ENCODE measurements at places on chromosomes 5 and 9.

DNA sequence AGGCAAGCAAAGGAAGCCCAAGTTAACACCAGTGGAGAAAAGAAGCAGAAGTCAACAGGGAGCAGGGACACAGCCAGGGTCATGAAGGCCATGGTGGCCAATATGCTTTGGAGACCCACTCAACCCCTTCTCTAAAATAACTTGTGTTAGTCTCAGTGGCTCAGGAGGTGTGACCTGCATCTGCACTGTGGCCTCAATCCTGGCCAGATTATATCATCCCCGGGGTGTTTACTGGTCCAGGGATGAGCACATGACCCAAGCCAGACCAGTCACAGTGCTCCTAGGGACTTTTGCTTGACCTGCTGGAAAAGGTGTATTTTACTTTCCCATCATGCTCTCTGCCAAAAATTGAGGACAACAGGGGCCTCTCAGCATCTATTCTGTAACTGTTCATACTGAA lies 105.2 kb downstream of the DPYSL3 start:
- no peak for DNase-seq

DNA sequence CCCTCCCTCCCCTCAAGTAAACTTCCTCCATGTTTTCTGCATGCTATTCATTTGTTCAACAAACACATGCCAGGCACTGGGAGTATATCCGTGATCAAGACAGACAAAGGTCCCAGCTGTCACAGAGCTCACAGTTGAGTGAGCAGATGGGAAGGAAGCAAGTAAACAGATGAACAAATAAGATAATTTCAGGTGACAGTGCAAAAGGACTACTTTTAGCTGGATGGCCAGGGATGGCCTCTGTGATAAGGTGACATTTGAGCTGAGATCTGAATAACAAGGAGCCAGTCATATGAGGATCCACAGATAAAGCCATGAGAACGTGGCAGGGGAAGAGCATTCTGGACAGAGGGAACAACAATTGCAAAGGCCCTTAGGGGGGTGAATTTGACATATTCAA lies 121.7 kb upstream of the RAD23B start:
- no peak for DNase-seq

GRCh38 chr5:147369742-147370374 lies 135.0 kb downstream of the STK32A start:
- DNase-seq = no peak

DNA sequence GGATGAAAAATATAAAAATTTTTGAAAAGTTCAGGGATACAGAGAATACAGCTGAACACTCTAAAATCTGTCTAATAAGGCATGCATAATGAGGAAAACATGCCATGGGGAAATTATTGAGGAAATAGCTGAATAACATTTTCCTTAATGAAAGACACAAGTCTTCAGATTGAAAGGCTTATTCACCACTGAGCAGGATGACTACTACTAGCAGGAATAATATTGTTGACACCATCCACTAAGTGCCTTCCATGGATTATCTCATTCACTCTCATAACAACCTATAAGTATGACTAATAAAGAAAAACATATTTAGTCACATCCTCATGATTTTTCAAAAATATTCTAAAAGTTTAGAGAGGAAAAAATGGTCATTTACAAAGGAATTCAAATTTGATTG lies 96.7 kb upstream of the FER start:
- no peak for DNase-seq

- DNase-seq = no peak
Measured at GRCh38 chr5:178348356-178349074, 115.9 kb upstream of the PHYKPL start.

DNA sequence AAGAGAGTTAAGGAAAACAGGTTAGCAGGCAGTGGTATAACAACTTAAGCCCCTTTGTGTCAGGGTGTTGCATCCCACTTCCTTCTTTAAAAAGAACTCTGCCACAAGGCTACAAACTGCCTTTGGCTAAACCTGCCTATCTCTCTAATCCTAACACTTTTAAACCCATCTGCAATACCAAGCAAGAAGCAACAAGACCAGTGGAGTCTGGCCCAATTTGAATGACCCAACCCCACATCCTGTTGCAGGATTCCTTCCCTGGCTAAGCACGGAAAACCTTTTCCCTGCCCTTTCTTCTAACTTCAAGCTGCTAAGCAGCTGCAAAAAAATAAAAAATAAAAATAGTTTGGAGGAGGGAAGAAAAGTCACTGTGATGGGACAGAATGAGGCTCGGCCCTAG lies 27.1 kb downstream of the ABCA1 start:
- DNase-seq = no peak

DNA sequence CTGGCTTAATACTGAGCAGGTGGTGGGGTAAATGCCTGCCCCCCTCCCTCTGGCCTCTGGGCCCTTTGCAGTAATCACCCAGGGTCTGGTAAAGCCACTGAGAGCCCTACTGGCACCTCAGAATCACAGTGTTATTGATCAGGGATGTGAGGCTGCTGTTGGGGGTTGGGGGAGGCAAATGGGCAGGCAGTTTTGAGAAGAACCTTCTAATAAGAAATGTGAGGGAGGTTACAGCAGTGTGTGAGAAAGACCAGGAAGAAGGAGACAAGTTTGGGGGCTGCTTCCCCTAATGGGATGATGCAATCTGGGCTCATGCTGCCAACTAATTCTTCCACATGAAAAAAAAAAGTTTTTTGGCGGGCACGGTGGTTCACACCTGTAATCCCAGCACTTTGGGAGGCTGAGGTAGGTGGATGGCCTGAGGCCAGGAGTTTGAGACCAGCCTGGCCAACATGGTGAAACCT lies 3.1 kb upstream of the B4GALT7 start:
- no peak for DNase-seq

DNA sequence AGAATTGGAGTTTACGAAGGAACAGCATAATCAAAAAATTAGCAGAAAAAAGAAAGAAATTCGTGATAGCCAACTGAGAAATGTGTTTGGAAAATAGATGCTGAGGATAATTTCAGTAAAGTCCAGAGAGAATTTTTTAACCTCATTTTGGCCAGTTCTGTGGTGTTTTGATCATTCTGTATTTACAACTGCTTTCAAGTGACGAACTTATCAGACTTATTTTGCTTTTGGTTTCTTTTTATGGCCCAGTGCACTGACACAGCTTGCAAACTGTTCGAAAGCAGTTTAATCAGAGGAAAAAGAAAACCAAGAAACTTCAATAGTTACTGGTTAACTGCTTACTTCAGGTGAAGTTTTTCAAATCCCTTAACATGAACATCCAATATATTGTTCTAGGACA lies 1.9 kb downstream of the SDHA start:
- no peak for DNase-seq

- no peak for DNase-seq
Measured at GRCh38 chr5:158755986-158756385, 343.7 kb downstream of the EBF1 start.

DNA sequence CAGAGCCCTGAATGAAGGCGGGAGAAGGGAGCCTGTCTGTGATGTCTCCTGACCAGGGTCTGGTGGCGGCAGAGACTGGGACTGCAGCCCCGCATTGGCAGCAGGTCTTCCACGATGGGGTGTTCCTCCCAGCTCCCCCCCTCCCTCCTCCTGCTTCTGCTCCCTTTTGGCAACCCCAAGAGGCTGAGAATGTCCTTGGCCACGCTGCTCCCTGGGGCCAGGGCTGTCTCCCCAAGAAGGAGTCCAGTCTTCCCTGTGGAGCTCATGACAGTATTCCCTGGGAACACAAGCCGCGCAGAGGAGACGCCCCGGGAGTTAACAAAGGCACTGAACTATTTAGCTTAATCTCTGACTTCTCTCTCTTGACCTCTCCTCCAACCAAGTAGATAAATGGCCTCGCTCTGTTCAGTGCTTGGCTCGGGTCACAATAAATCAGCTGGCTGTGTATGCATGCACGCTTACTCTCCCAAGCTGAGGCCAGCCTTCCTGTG lies 84.0 kb upstream of the NEURL1B start:
- DNase-seq = no peak

DNA sequence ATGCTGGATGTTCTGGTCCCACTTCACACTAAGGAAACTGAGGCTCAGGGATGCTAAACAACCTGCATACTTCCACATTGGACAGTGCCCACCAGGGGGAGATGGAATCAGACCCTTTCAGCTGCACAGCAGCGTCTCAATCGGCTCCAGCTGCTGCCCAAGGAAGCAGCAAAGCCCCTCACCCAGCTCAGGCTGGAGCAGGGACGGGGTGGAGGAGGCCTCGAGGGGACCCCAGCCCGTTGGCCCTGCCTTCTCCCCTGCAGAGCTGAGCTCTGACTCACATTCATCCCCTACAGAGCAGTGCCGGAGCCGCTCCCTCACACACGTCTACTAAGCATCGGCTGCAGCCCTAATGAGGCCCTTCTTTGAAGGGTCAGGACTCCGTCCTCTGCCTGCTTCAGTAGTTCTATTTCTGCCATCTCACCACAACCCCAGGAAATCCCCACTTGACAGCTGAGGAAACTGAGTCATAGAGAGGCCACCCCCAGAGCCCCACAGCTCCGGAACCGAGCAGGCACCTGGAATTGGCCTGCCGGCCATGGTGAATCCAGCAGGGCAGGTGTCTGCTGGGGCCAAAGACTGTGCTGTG lies 21.5 kb upstream of the SUSD3 start:
- no peak for DNase-seq

GRCh38 chr9:14909961-14910805 lies at the start of gene FREM1:
FREM1 (minus strand) TSS chr9:14910428; CDS start chr9:14868977, 41,451 bp downstream.
- no peak for DNase-seq

DNA sequence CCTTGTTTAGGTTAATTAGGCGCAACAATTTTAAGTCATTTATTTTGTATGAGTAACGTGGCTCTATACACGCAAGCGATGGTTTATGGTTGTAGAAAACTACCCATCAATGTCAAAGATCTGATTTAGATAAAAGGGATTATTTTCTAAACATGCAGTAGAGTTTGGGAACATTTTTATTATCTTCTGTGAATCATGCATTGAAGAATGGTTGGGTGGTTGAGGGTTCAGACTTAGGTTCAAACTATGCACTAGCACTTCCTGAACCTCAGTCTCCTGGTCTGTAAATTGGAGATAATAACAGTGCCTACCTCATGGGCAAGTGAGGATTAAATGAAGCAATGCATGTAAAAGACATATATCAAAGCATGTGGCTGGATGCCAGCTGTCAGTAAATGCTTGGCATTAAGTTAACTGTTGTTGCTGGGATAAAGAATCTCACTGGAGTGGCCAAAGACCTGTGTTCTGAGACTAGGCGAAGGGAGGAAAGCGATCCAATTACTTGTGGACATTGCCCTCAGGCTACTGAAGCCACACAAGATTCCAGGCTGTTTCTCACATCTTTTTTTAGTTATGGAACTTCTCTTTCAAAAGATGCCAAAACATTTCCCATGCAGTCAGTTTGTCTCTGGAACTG lies 1.1 kb upstream of the OTULINL start:
- DNase-seq = no peak

DNA sequence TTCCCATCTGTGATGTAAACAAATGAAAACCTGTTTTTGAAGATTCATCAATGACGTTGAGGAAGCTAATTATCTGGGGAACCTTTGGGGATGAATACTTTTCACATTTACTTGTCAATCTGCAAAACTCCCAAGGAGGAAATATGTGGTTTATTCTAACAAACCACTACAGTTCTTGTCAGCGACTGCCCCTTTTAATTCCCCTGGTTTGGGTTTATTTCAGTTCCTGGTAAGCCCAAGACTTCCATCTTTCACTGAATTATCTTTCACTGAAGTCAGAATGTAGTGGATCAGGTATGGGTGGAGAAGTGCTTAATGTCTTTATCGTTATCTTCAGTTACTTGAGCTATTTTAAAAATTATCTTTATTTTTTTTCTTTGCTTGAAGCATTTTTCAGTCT lies 40.2 kb downstream of the TLR4 start:
- DNase-seq = no peak
